Psoas muscle (tissue), 8 donors: ENCODE measurements at places on chromosomes 7 and 10. TPM values are rescaled to one million over a fixed set of nuclear protein-coding genes. Genes with fewer than 3 reads are reported as not detected.

- H3K27ac ChIP-seq: no peak overlapping the region
- H3K4me1 ChIP-seq: no peaks in the 10 kb centered on the region
- no peak for DNase-seq
- no peaks in the 10 kb centered on the region for H3K27me3 ChIP-seq
- no peak overlapping the region for H3K4me3 ChIP-seq
- no peaks in the 10 kb centered on the region for H3K36me3 ChIP-seq
These were observed 3.4 kb downstream of the GPR15LG start for GRCh38 chr10:84176836-84177474.

DNA sequence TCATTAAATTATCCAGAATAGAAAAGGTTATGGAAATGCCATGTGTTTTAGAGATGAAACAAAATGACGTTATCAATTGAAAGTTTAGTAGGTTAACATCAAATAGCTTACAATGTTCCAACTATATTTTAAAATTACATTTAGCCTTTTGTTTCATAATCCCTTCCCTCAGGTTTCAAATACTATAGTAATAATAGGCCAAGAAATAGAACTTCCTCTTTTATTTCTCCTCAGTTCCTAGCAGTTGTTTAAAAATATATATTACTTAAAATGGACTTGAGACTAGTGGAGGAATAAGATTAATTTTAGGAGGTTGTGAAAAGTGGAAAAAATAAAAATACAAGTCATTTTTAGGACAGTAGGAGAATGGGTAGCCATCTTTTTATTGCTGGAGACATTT lies 16.4 kb upstream of the PDSS1 start:
- no peak for DNase-seq
- no peak overlapping the region for H3K27ac ChIP-seq
- no peaks in the 10 kb centered on the region for H3K36me3 ChIP-seq

- no peaks in the 10 kb centered on the region for H3K4me1 ChIP-seq
- DNase-seq: no peak
- no peak overlapping the region for H3K27ac ChIP-seq
- H3K36me3 ChIP-seq: no peaks in the 10 kb centered on the region
These were observed 1.6 kb upstream of the TARP start for GRCh38 chr7:38274927-38275620.

- H3K27me3 ChIP-seq: no peaks in the 10 kb centered on the region
- no peak for DNase-seq
- no peaks in the 10 kb centered on the region for H3K4me1 ChIP-seq
- no peaks in the 10 kb centered on the region for H3K36me3 ChIP-seq
- H3K4me3 ChIP-seq: no peak overlapping the region
These were observed 25.0 kb downstream of the SPAG6 start for GRCh38 chr10:22370320-22370719.

Gene TFPI2
- 7.5 TPM for total RNA-seq

Gene TRIM74
- not detected for total RNA-seq

DNA sequence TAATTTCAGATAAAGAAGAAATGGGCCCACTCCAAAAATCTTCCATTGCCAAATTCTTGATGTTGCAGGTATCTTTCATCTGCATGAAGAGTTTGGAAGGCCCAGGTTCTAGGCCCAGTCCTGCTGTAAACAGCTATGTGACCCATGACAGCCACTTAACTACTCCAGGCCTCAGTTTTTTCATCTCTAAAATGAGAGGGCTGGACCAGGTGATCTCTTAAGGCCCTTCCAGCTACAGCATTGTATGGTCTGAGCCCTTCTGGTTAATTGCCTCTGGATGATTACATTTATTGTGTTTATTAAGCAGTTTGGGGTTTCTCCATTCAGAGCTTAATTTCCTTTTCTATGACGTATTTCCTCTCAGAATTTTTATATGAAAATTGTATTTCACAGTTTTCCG lies 190.8 kb upstream of the KMT2E start:
- no peaks in the 10 kb centered on the region for H3K27me3 ChIP-seq
- no peak overlapping the region for H3K27ac ChIP-seq
- no peaks in the 10 kb centered on the region for H3K36me3 ChIP-seq
- H3K4me3 ChIP-seq: no peak overlapping the region

Gene SNCG
- 5.8 TPM for total RNA-seq

DNA sequence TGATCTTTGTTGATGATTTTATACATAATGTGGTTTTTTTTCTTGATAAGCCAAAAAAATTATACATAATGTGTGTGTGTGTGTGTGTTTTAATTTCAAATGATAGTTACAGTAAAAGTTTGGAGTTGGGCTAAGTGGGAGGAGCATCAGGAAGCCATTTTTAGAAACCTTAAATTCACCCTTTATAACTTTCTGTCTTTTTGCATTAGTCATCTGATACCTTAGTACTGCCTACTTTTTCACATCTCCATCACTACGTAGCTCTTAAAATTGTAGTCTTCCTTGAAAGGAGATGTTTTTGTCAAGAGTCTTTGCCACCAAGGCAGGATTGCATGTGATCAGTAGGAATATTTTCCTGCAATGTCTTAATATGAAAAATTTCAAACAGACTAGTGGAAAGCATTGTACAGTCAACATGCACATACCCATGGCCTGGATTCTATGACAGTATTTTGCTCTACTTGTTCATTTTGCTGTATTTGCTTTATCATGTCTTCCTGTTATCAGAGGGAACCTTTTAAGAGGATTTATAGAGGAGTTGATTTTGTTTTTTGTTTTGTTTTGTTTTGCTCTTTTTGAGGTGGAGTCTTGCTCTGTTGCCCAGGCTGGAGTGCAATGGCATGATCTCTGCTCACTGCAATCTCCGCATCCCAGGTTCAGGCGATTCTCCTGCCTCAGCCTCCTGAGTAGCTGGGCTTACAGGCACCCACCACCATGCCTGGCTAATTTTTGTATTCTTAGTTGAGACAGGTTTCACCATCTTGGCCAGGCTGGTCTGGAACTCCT lies 67.3 kb downstream of the DAGLB start:
- no peaks in the 10 kb centered on the region for H3K36me3 ChIP-seq
- no peak for DNase-seq
- H3K27ac ChIP-seq: no peak overlapping the region
- no peak overlapping the region for H3K4me3 ChIP-seq

GRCh38 chr10:50464004-50464409 lies 159.7 kb downstream of the SGMS1 start:
- H3K27me3 ChIP-seq: no peaks in the 10 kb centered on the region
- H3K36me3 ChIP-seq: peaks cover 12% of the 10 kb centered on the region
- H3K27ac ChIP-seq: no peak overlapping the region
- H3K4me1 ChIP-seq: peaks cover 36% of the 10 kb centered on the region
- DNase-seq: no peak

DNA sequence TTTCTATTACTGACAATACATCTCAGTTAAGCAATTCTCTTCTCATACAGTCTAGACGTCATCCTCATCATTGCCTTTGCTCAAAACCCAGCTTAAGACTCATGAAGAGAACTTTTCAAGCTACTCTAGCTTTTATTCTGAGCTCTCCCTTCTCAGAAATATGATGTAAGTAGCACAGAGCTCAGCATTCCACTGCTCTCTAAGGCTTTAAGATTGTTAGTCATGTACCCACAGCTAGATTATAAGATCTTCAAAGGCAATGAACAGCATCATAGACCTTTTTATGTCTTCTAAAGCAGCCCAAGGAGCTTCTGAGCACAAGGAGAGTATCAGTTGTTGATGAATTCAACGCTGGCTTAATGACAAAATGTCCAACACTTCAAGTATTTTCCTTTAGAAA lies 119.3 kb downstream of the NRP1 start:
- peaks cover 92% of the 10 kb centered on the region for H3K36me3 ChIP-seq
- H3K4me1 ChIP-seq: peaks cover 12% of the 10 kb centered on the region
- no peaks in the 10 kb centered on the region for H3K27me3 ChIP-seq

Gene DNA2
- 1.6 TPM for total RNA-seq

DNA sequence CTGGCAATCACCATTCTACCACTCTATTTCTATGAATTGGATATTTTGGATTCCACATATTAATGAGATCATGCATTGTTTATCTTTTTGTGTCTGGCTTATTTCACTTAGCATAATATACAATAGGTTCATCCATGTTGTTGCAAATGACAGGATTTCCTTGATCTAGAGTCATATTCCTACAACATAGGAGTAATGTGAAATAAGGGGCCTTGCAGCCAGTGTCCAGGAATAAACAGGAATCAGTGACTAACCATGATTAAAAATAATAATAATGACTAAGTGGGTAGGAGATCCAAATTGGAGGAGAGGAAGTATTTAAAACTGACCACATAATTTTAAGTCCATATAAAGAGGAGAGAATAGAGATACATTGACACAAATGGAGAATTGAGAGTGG lies 49.9 kb downstream of the SCIN start:
- no peaks in the 10 kb centered on the region for H3K4me1 ChIP-seq
- DNase-seq: no peak
- H3K4me3 ChIP-seq: no peak overlapping the region
- no peaks in the 10 kb centered on the region for H3K27me3 ChIP-seq

GRCh38 chr10:126422567-126422966 lies 34.3 kb upstream of the ADAM12 start:
- H3K36me3 ChIP-seq: no peaks in the 10 kb centered on the region
- H3K27me3 ChIP-seq: no peaks in the 10 kb centered on the region
- H3K4me1 ChIP-seq: no peaks in the 10 kb centered on the region

Gene GHRHR
- total RNA-seq: not detected

- H3K27ac ChIP-seq: no peak overlapping the region
- H3K27me3 ChIP-seq: no peaks in the 10 kb centered on the region
- H3K4me3 ChIP-seq: no peak overlapping the region
- H3K36me3 ChIP-seq: no peaks in the 10 kb centered on the region
- DNase-seq: no peak
- H3K4me1 ChIP-seq: no peaks in the 10 kb centered on the region
These were observed 276.5 kb downstream of the CCDC3 start for GRCh38 chr10:12724807-12725579.

Gene PAPOLB
- total RNA-seq: not detected

Gene CCL26
- not detected for total RNA-seq

- DNase-seq: no peak
- H3K27me3 ChIP-seq: no peaks in the 10 kb centered on the region
- no peak overlapping the region for H3K4me3 ChIP-seq
These were observed 762.7 kb upstream of the PHF14 start for GRCh38 chr7:10211016-10211415.

DNA sequence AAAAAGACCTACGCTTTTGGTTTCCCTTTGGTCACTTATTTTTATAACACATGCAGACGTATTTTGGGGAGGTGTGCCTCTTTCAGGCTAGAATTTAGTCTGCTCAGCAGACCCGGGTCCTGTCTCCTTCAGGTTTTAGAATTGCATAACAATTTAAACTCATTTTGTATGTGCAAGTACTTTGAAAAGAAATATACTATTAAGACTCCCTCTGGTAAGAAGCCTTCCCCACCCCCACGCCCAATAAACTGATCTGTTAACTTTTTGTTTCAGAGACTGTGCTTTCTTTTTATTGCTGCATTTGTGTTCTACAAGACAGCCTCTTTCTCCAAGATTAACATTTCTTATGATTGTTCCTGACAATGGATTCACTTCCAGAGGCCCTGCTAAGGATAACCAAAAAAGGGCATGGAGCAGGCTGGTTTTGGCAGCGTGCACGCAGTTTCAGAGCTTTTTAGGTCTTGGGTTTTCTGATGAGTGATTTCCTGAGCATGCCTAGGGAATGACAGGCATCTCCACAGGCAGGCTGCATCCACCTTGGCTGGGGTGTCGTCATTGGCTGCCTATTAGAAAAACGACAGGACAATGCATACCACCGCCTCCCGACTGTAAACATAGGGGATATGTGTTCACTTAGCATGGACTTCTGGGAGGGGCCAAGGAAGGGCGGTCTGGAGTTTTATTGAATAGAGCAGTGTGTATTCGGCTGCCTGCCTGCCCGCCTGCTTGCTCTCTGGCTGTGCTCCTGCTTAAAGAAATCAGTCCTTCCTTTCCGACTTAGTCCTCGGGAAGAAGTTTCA lies at the start of gene CALD1:
Gene CALD1 (plus strand): TSS at position 694 of the 800 bp plus-strand sequence. CDS start 88,100 bp downstream, outside the sequence.
- peak within 1 kb of the TSS; percentile 77 for H3K27ac ChIP-seq
- H3K36me3 ChIP-seq: no peaks in the 10 kb centered on the region
- H3K4me1 ChIP-seq: no peaks in the 10 kb centered on the region
- peak within 1 kb of the TSS; percentile 66 for H3K4me3 ChIP-seq

GRCh38 chr7:141213226-141213625 lies 139.4 kb downstream of the TMEM178B start:
- H3K4me1 ChIP-seq: no peaks in the 10 kb centered on the region
- no peak overlapping the region for H3K27ac ChIP-seq
- DNase-seq: no peak
- no peak overlapping the region for H3K4me3 ChIP-seq
- H3K36me3 ChIP-seq: no peaks in the 10 kb centered on the region

Gene TBXAS1
- total RNA-seq: 2.7 TPM

- peaks cover 22% of the 10 kb centered on the region for H3K27me3 ChIP-seq
- H3K27ac ChIP-seq: no peak overlapping the region
- H3K4me3 ChIP-seq: no peak overlapping the region
- no peaks in the 10 kb centered on the region for H3K36me3 ChIP-seq
- no peak for DNase-seq
These were observed 58.5 kb downstream of the PAX2 start for GRCh38 chr10:100803908-100804307.

- H3K27me3 ChIP-seq: no peaks in the 10 kb centered on the region
- DNase-seq: no peak
- H3K36me3 ChIP-seq: no peaks in the 10 kb centered on the region
- H3K27ac ChIP-seq: peak overlapping the region; percentile 92
- H3K4me1 ChIP-seq: peaks cover 76% of the 10 kb centered on the region
These were observed 29.5 kb upstream of the PFKFB3 start for GRCh38 chr10:6173203-6173602.

GRCh38 chr7:149790146-149790548 lies 16.8 kb upstream of the ZNF467 start:
- H3K4me3 ChIP-seq: no peak overlapping the region
- no peak overlapping the region for H3K27ac ChIP-seq
- no peak for DNase-seq
- peaks cover 10% of the 10 kb centered on the region for H3K27me3 ChIP-seq
